ENCODE measurements at places on chromosomes 7 and 10.
A peak's percentile ranks its signal among the peaks of the same experiment; 100 is the strongest.

GRCh38 chr10:102352066-102352715 is 43.3 kb upstream of the NFKB2 start:
- DNase-seq, result peak; percentile 63

GRCh38 chr7:143892527-143893300 is 9.3 kb downstream of the TCAF1 start:
- DNase-seq, result peak; percentile 20

DNA sequence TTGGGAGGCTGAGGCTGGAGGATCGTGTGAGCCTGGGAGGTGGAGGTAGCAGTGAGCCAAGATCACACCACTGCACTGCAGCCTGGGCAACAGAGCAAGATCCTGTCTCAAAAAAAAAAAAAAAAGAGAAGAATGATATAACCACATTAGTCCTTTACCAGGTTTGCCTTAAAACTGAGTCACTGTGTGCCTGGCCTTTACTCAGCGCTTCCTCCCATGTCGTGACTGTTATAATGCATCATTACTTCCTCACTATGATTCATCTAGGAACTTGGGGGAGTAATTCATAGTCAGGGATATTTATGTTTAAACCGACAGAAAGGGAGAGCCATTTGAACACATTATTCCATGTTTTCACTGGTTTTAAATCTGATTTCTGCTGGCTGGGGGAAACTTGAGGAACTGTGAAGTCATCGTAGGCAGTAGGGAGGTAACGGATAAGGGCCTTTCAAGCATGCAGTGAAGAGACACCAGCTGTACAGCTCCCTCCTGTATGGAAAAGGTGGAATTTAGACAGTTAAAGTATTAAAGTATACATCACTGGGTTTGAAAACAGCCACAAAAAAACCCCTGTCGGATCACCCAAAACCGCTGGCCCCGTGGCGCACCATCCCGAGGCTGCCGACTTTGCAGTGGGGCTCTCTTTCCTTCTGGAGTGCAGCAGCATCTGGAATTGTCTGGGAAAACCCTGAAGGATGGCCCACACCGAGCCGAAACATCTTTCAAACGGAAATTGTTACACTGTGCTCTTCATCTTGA is 119.8 kb downstream of the NKX6-2 start:
- DNase-seq, result peak; percentile 89

DNA sequence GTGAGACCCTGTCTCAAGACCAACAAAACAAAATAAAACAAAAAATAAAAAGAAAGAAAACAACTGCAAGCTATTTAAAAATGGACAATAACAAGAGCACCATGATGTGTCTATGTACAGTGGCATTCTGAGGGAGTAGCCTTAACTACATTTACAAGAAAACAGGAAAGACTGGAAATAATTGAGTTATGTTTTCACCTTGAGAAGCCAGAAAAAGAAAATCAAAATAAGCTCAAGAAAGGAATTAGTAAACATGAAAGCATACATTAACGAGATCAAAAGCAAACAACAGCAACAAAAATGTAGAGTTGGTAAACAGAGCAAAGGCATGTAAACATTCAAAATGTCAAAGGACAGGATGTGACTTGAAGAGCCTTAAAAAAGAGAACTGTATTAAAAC is 36.7 kb downstream of the TEX36 start:
- DNase-seq, result no peak

DNA sequence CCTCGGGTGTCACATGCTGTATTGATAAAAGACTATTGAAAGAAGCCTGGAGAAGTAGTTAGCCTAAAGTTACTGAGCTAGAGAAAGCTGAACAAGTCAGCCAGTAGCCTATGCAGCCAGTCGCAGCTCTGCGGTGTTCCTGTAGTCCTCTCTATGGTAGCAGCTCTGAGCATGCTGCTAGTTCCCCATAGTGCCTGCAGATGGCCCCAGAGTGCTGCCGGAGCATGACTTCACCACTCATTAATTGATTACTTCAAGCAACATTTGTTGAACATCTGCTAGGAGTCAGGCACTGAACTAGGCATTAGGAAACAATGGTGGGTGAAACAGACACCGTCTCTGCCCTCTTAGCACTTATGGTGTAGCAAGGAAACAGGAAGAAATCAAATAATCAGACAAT is 422.7 kb downstream of the SORCS3 start:
- no peak for DNase-seq

GRCh38 chr7:95788258-95788657 is 15.9 kb downstream of the DYNC1I1 start:
- DNase-seq, result no peak

- DNase-seq, result peak; percentile 50
Observed at GRCh38 chr10:80498078-80498832, 39.4 kb upstream of the SH2D4B start.

GRCh38 chr7:44384586-44385433 is 59.4 kb upstream of the CAMK2B start:
- no peak for DNase-seq

GRCh38 chr10:112231602-112232400 is 48.2 kb upstream of the GPAM start:
- no peak for DNase-seq

GRCh38 chr10:21260066-21260465 is 265.4 kb downstream of the SKIDA1 start:
- no peak for DNase-seq

DNA sequence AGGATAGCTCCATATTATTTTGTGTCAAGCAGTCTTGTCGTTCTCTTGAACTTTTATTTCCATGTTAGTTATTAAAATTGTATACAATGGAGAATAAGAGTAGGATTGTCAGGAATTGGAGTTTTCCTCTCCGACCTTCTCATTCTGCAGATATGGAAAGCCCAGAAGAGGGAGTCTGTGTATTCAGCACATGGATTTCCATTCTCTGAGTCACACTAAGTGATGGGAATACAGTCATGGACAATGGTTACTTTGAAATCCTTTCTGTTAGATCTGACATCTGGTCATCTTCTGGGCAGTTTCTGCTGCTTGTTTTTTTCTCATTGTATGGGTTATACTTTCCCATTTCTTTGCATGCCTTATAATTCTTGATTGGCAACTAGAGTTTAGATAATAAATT is 5.0 kb upstream of the TASOR2 start:
- DNase-seq, result no peak

- no peak for DNase-seq
Observed at GRCh38 chr10:72756674-72757385, 64.9 kb downstream of the MCU start.

DNA sequence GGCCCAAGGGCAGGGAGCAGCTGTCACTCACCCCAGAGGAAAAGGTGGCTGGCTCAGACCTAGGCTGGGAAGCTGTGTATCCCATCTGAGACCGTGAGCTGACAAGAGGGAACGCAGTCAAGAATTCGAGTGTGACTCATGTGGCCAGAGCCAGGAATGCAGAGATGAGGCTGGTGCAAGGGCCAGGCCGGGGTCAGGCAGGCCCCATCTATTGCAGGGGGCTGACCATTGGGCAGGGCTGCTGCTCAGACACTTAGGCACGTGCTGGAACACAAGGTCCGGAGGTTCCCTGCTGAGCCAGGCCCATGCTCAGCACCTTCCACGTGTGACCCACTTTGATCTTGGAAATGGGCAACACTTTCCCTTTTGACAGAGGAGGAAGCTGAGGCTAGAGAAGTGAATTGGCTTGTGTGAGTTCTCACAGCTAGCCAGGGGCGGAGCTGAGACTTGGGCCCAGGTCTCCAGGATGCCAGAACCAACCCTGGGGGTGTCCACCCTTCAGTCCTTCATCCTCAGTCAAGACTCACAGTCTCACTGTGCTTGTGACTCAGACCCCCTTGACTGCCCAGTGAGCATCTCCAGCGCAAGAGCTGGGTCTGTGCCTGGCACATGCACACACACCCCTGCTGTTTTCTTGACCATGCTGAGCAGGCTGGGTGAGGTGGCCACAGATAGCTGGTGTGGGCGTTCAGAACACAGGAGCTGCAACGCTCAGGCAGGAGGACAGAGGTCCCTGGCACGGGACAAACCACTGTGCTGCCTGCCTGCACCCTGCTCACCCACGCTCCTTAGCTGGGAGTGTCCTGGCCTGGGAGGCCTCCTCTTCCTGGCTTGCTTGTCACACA is 47.6 kb upstream of the PPIF start:
- DNase-seq, result no peak

DNA sequence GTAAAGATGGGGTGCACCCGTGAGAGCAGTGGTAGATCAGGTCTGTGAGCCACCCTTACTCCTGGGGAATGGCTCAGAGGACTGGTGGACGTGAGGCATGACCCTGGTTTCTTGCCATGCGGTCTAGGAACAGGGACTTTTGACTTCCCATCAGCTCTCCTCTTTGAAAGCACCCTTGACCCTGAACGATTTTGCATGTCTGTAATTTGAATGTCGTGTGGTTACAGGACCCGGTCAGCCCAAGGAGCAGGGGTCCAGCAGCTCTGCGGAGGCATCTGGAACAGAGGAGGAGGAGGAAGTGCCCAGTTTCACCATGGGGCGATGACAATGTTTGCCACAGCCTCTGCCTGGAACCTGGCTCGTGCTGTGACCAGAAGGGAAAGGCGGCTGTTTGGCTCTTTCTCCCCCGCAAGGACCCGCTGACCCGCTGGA is 8.6 kb upstream of the ORAI2 start:
- peak; percentile 93 for DNase-seq

GRCh38 chr7:144437370-144438191 is 34.1 kb upstream of the NOBOX start:
- peak; percentile 59 for DNase-seq

DNA sequence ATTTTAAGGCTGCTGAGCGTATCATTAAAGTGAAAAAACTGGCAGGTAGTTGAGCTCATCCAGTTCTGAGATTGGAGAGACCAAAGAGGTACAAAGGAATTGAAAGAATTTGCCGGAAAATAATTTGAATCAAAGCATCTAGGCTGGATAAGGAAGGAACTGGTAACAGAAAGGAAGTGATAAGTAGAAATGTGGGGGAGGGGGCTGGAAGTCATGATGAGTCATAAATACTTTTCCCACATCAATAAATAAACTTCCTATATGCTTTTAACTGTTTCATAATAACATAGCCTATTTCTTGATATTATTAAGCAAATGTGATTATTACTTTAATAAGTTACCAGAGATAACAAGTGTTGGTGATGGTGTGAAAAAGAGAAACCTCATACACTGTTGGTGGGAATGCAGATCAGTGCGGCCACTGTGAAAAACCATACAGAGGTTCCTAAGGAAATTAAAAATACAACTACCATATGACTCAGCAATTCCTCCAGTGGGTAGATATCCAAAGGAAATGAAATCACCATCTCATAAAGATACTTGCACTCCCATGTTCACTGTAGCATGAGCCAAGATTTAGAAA is 27.0 kb downstream of the ZNF438 start:
- peak; percentile 79 for DNase-seq

- peak; percentile 93 for DNase-seq
Observed at GRCh38 chr7:148940702-148941597, 56.9 kb upstream of the EZH2 start.

DNA sequence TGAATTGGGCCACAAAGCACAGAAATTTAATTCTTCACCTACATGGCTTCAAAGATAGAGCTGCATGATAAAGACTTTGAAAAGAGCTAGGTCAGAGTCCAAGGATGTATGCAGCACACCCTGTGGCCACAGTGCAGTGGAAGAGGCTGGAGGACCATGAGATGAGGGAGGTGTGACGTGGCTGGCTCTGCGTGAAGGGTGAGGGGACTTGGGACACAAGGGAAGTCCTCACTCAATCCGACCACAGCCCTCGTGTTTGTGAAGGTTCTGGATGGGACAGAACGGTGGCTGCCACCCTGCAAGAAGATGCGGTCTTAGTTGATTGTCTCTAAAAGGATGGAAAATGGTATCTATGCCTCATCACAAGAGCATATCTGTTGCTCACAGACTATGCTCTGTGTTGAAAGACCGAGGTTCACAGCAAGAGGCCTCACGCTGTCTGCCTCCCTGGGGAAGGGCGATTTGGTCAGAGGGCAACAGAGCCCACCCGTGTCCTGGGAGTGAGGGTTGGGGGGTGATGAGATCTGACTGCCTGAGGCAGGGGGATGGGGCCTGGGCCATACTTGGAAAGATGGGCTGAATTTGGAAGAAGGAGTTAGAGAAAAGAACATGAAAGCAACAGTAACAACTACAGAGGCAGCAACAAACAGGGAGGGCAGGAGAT is 174.4 kb upstream of the SHH start:
- no peak for DNase-seq

GRCh38 chr7:70017357-70017756 is 419.1 kb downstream of the AUTS2 start:
- no peak for DNase-seq

DNA sequence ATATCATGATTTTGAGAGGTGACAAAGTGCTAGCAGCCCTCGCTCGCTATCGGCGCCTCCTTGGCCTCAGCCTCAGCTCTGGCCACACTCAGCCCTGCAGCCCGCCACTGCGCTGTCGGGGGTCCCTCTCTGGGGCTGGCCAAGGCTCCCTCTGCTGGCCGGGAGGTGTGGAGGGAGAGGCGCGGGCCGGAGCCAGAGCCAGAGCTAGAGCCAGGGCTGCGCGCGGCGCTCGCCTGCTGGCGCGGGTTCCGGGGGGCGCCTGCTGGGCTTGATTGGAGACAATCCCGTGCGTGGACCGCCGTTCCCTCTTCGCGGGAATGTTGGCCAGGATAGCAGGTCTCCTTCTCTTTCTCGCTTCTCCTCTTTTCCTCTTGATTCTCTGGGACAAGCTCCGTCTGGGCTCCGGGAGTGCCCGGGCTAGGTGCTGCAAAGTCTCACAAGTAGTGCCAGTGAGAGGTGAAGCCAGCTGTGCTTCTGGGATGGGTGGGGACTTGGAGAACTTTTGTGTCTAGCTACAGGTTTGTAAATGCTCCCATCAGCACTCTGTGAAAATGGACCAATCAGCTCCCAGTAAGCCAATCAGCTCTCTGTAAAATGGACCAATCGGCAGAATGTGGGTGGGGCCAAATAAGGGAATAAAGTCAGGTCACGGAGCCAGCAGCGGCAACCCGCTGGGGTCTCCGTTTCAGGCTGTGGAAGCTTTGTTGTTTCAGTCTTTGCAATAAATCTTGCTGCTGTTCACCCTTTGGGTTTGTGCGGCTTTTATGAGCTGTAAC is 43.4 kb upstream of the ELMO1 start:
- no peak for DNase-seq

- no peak for DNase-seq
Observed at GRCh38 chr7:26627891-26628341, 236.5 kb downstream of the SKAP2 start.

- DNase-seq, result no peak
Observed at GRCh38 chr10:1094112-1095057, 38.2 kb downstream of the WDR37 start.

GRCh38 chr10:76152186-76152585 is 720.8 kb downstream of the LRMDA start:
- DNase-seq, result no peak

- DNase-seq, result no peak
Observed at GRCh38 chr10:89165923-89166322, 41.2 kb downstream of the CH25H start.

GRCh38 chr10:48251525-48252353 is 22.8 kb downstream of the FRMPD2 start:
- no peak for DNase-seq
